Peyer's patch (tissue), 4 donors: ENCODE measurements at places on chromosomes 1 and 21.

GRCh38 chr1:170471398-170472053, 60.4 kb upstream of the GORAB start:
- no peak for DNase-seq

DNA sequence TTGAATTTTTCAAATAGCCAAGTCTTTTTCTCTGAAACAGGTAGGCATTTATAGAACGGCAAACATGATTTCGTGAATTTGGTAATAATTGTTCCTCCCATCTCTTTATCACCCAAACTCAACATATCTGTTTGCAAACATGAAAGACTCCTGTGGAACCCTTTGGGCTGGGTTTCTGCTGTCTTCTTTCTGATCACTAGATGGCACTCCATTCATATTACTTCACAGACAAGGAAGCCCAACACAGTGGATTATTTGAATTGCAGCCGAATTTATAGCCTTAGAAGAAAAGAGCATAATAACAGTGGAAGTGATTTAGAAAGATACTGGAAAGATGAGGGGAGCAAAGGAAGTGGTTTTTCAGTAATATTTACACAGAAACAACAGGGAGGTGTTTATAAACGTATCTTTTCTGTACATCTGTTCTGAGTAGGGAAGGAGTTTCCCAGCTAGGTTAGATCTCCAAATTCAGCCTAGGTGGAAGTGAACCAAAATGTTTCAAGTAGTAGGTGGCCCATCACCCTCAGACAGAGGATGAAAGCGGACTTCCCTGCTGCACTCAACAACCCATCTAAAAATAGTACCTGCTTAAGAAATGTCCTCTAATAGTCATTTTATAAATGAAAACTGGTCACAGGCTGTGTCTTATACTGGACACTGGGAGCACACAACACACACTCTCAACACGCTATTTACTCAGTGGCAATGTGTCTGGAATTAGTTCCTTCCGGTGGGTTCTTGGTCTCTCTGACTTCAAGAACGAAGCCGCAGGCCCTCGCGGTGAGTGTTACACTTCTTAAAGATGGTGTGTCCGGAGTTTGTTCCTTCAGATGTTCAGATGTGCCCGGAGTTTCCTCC, 67.6 kb downstream of the MAP3K21 start:
- DNase-seq: no peak

DNA sequence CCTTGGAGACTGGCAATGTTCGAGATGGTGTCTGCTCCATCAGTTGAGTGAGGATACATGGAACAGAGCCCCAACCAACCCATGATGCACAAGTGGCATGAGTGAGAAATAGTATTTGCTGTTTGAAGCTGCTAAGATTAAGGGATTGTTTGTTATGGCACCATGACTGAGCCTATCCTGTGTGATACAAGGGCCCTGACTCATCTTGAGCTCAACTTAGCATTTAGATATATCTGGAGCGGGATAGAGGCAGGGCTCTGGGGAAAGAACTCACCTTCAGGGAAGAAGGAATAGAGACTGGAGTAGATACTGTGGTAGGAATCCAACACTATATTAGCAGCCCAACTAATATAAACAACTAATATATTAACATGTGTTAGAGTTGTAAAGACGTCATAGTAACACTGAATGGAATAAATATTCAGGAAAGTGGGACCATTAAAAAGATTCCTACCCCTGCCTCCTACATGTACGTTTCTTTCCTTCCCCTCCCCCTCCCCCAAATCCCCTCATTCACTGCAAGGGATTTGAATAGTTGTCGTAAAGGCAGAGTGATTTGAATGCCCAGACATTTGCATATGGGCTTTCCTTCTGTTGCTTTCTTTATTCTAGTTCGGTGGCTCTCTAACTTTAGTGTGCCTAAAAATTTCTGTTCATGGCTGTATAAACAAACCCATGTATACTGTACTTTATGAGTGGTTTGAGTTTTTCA, 106.6 kb upstream of the POU3F1 start:
- no peak for DNase-seq

DNA sequence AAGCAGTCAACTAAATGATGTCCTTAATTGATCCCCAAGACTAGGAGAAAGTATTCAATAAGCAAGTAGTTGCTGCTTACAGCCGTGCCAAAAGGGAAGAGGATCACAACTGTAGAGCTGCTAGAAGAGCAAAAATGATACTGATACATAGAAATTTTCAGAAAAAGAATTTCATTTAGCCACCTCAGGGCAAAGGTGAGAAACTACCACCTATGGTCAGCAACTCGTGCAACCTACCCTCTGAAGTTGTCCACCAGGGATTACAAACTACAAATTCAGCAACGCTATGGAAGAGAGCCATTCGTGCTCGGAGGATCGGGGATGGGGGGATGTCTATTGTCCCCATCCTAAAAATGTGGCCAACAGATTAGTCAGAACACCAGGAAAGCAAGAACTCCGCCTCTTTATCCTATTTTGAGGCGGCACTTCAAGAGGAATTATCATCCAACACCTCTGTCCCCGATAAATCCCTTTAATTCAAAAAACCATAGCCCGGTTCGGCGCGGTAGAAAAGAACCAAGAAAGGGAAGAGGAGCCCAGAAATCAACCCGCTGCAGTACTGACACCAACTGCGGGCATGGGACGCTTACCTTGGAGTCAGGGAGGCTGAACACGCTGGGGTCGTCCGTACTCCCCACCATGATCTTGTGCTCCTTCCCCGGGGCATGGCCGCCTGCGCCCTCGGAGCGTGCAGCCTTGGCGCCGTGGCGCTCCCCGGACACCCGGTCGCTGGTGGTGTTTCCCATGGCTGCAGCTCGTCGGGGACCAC, 687 bp downstream of the PRKAB2 start:
- DNase-seq: no peak

DNA sequence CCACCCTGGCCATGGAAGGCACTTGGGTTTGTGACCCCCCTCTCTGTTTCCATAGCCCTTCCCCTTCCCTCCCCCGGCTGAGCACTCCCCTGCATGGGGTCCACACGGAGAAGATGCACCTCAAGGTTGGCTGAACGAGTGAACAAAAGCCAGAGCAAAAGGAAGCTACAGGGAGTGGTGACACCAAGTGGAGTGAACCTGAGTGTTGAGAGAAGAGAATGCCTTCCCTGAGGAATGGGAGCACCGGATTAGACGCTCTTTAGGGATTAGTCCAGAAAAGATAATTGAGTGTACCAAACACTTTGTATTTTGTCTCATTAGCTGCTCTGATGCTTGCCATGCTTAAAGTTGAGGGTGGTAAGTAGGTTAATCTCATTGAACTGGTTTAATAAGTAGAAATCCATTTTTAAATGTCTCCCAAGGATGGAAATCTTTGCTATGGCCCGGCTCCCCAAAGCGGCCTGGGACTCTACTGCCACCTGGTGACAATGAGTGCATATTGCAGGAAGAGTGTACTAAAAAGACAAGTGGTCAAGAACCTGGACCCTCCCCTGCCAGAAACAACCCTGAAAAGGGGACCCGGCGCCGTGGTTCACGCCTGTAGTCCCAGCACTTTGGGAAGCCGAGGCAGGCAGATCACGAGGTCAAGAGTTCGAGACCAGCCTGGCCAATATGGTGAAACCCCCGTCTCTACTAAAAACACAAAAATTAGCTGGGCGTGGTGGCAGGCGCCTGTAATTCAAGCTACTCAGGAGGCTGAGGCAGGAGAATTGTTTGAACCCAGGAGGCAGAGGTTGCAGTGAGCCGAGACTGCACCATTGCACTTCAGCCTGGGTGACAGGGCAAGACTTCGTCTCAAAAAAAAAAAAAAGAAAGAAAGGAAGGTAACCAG, 150.6 kb upstream of the ZC3H12A start:
- DNase-seq: peak; percentile 61

- no peak for DNase-seq
Measured at GRCh38 chr1:93219443-93219842, 38.9 kb downstream of the CCDC18 start.

GRCh38 chr1:29806646-29807319, 570.5 kb downstream of the PTPRU start:
- no peak for DNase-seq

- no peak for DNase-seq
Measured at GRCh38 chr1:248268178-248268577, 9.6 kb downstream of the OR2T33 start.

- no peak for DNase-seq
Measured at GRCh38 chr1:55846051-55846450, 630.9 kb upstream of the USP24 start.

DNA sequence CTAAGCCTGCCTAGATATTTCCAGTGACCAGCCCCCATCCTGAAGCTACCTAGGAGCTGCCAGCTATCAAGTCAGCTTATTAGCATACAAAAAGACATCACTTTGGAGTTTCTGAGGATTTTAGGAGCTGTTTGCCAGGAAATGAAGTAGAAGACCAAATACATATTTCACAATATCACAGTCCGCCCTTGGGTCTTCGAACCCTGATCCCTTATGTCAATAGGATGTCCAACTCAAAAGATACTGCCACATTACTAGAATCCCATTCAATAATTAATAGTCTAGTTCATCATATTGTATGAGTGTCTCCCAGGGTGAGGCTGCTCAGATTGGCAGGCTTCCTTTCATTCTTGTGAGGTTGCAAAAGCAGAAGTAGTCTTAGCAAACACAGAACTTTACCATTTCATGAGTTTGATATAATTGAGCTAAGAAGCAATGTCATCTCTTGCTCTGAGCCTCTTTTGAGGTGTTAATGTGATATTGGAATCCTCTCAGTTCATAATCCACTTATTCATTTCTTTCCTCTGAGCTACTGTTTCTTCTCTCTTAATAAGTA, 13.6 kb downstream of the IPO9 start:
- no peak for DNase-seq

DNA sequence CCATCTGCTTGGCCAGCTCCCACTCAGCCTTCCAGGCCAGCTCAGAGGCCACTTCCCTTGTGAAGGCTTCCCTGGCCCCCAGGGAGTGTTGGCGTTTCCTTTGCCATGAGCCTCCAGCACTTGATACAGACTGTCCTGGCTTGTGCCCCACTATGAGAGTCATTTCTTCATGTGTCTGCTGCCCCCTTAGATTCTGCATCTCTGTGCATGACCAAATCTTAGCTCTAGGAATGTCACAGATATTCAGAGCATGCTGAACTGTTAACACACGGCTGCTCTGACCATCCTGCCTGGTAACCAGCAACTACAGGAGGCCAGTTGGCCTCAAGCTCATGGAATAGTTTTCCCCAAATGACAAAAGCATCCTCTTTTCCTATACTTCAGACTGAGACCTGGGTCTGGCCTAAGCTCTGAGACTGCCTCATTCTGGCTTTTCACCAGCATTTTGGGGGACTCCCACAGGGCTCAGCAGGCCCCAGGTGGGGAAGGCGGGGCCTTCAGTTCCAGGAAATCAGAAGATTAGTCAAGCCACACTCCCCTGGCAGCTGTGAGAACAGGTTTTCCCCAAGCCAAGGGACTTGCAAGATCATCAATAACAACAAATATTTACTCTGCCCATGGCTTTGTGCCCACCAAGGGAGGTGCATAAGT, 182.6 kb upstream of the EDN2 start:
- no peak for DNase-seq

DNA sequence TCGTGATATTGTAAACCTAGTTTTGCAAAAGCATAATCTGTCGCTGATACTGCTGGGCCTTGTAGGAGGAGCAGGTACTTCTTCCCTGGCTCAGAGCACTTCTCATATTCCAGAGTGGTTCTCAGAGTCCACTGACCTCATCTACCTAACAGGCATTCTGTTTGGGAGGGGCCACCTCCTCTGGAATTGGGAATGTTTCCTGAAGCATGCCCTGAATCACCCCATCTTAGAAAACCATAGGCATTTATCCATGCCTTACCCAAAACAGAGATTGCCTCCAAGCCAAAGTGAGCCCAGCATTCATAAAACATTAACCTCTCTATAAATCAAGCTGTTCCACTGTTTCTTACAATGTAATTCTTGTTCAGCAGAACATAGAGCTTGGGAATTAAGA, 35.1 kb downstream of the SLC44A3 start:
- DNase-seq: no peak

GRCh38 chr21:43959231-43960116, 52.6 kb upstream of the TRAPPC10 start:
- DNase-seq: no peak

- no peak for DNase-seq
Measured at GRCh38 chr1:3181956-3182355, 113.0 kb downstream of the PRDM16 start.

DNA sequence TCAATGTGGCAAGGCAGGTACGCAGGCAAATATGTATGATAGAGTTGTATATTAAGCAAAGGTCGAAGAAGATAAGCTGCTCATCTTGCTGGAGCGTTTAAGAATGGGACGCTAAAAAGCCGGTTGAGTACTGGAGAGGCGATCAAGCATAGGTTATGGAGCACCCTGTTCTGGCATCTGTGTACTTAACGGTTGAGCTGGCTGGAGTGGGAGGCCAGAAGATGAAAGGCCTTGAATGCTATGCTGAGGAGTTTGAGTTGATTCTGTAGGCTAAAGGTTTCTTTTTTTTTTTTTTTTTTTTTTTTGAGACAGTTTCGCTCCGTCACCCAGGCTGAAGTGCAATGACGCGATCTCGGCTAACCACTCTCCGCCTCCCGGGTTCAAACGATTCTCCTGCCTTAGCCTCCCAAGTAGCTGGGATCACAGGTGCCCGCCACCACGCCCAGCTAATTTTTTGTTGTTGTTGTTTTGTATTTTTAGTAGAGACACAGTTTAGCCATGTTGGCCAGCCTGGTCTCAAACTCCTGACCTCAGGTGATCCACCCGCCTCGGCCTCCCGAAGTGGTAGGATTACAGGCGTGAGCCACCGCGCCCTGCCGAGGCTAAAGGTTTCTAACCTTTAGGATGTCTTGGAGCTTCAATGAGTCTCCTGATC, 850 bp upstream of the KHDC4 start:
- DNase-seq: no peak

GRCh38 chr21:36902793-36903192, 63.7 kb downstream of the HLCS start:
- no peak for DNase-seq

DNA sequence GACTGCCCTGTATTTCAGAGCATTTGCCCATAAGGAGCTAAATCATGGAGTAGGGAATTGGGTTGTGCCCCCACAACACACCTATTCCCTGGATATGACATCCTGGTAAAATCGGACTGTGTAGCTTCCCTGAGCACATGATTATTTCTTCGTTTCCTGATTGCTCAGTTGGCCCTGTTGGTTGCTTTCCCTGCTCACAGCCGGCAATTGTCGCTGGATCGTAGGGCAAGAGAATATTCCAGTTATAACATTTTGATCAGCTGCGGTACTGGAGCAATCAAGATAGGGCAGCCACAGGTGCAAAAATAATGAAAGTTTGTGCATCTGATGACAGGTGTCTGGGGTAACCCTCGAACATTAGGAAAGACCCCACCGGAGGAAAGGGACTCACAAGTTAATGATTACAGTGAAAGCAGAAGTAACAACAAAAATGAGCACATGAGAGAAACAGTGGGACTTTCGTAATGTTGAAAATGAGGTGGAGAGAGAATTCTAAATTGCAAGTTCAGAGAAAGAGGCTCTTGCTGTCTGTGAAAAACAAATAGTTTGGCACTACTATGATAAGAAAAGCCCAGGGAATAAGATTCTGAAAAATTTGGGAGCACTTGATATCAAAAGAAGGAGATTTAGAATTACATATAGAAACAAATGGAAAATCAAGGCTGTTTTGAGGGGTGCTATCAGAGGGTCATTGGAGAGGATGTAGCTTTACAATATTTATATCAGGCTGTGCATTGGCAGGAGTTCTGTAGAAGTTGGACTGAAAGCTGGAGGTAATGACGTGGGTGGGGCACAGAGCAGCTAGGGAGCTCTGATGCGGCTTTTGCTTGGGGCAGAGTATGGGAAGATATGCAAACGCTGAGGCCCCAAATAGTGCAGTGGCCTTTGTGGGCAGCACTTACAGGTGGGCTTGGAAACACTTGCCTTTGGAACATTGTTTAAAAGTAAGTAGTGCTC, at the start of gene MAB21L3:
TSS of gene MAB21L3 (plus strand) at position 833 of the 957 bp plus-strand sequence. CDS start 1,217 bp downstream, outside the sequence.
- DNase-seq: no peak

GRCh38 chr1:67582625-67583461, 102.2 kb upstream of the GADD45A start:
- DNase-seq: no peak
